ENCODE measurements at places on chromosomes 2 and 18. TPM values are rescaled to one million over a fixed set of nuclear protein-coding genes. Genes with fewer than 3 reads are reported as not detected.

ZNF385B gene
- not detected for total RNA-seq

ZC3H6 gene
- 8.3 TPM for total RNA-seq

ASTL gene
- total RNA-seq = not detected

KRTCAP3 gene
- total RNA-seq = 13.3 TPM

UGT1A5 gene
- not detected for total RNA-seq

ATRAID gene
- 193 TPM for total RNA-seq

RAB6C gene
- total RNA-seq = under 0.01 TPM

NYAP2 gene
- under 0.01 TPM for total RNA-seq

HAAO gene
- total RNA-seq = 0.50 TPM

COL6A3 gene
- total RNA-seq = under 0.01 TPM

ICOS gene
- not detected for total RNA-seq

SERPINB11 gene
- under 0.01 TPM for total RNA-seq

CENPO gene
- total RNA-seq = 1.4 TPM

AGFG1 gene
- 135 TPM for total RNA-seq

MAPK4 gene
- under 0.01 TPM for total RNA-seq

AP1S3 gene
- 70.7 TPM for total RNA-seq

RAB17 gene
- 1.5 TPM for total RNA-seq

KLHL41 gene
- total RNA-seq = under 0.01 TPM

BMP10 gene
- not detected for total RNA-seq

SERPINB2 gene
- total RNA-seq = 182 TPM

All from nasal cavity respiratory epithelium epithelial cell of viscerocranial mucosa (primary cell).